Cardiac septum (tissue), 1 donor: ENCODE measurements at places on chromosomes 13 and 19. TPM values are rescaled to one million over a fixed set of nuclear protein-coding genes. Genes with fewer than 3 reads are reported as not detected.

DNA sequence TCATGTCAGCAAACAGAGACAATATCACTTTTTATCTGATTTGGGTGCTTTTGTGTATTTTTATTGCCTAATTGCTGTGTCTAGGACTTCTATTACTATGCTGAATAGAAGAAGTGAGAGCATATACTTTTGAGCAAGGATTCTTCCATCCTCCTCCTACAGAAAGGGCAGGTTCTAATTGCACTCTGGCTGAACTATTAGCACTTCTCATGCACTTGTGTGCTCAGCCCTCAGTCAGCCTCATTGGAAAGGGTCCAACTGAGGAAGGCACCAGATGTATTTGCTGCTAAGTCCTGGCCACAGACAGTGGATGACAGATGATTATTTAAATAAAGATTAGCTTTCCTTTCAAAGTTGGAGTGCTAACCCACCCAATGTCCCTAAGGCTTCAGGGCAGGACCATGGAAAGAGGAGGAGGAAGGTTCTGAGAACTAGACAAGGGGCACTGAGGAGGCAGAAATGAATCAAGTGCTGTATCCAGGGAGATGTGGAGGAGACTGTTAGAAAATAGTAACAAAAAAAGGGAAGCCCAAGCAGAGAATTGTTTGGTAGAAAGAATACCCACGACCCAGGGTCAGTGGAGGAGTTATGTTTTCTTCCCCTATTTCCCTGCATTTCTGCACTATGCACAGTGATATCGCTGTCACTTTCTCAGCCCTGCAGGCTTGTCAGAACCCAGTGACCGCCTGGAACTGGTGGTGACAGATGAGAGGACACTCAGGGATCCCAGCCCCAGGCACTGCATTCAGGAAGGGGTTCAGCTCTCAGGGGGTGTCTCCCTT is 8.0 kb downstream of the LILRB4 start:
- DNase-seq, result no peak

The IL4I1 gene
- total RNA-seq, result 1.2 TPM

- no peak for DNase-seq
Measured at GRCh38 chr13:109010912-109011311, 381.5 kb downstream of the MYO16 start.

The VSTM1 gene
- total RNA-seq, result not detected

The NLRP7 gene
- total RNA-seq, result not detected

The TBXA2R gene
- 1.9 TPM for total RNA-seq

DNA sequence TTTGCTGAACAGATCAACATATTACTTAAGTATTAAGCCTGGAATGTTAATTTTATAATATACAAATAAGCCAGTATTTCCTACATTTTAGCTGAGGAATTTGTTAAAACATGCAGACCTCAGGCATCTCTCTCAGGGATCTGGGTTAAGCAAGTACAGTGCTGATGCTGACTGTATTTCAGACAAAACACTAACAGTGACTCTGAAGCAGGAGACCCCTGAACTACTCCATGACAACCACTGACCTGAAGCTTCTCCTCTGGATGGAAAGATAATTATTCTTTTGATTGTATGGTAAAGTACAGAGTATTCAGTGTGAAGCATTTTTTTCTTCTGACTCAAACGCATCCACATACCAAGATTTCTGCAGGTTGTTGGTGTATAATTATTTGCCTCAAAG is 680.8 kb downstream of the LIG4 start:
- no peak for DNase-seq

- peak; percentile 62 for DNase-seq
Measured at GRCh38 chr19:30567536-30568232, 195.5 kb downstream of the ZNF536 start.

DNA sequence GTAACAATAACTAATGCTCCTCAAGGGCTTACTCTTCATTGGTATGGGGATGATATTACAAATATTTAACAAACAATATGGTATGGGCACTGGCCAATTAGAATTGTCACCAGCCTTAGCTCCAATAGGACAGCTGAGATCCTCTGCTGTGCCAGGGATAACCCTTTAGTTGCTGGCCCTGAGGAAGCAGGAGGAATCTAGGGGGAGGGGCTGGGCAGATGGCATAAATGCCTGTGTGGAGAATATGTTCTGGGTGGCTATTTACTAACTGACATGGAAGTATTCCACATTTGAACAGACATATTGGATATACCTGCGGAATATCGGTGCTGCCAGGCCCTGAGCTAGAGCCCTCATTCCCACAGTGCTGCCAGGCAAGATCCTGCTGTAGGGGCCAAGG is 16.6 kb upstream of the LRCH1 start:
- no peak for DNase-seq
